Stimulated activated CD8-positive, alpha-beta memory T cell treated with anti-CD3 and anti-CD28 coated beads, Interleukin-4, amount 100 ng/mL, for 4 hours (primary cell): ENCODE measurements at places on chromosomes 5 and 9.

- no peak for DNase-seq
Observed at GRCh38 chr9:28260330-28260729, 687.0 kb upstream of the C9orf72 start.

DNA sequence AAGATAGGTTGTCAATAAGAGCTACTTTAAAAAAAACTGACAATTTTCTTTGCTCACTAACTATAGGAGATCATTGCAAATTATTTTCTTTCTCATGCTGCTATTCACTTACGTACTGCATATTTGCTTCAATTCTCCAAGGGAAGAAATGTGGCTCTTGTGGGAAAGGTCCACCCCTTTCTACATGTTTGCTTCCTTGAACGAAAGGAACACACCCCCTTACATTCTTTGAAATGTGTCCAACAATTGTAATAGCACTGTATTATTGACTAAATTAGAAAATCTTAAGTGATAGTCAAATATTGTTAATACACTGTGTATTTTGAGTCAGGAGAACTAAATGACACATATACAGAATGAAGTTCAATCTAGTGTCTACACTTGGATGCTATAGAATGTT lies 5.2 kb downstream of the MEF2C start:
- DNase-seq = no peak

DNA sequence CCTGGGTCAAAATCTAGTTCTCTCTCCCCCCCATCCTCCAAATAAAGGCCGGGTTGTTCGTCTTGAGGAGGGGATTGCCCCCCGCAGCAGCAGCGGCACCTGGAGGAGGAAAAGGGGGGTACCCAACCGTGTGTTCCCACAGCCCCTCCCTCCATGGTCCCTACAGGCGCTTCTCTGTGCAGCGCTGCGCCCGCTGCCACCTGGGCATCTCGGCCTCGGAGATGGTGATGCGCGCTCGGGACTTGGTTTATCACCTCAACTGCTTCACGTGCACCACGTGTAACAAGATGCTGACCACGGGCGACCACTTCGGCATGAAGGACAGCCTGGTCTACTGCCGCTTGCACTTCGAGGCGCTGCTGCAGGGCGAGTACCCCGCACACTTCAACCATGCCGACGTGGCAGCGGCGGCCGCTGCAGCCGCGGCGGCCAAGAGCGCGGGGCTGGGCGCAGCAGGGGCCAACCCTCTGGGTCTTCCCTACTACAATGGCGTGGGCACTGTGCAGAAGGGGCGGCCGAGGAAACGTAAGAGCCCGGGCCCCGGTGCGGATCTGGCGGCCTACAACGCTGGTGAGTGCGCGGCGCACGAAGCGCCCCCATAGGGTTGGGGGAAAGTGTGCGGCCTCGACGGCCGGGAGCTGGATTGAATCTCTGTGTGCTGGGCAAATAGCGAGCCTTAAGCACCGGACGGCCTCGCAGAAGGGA lies 3.5 kb downstream of the LHX2 start:
- DNase-seq = no peak

- no peak for DNase-seq
Observed at GRCh38 chr5:6859951-6860638, 146.9 kb downstream of the TENT4A start.

DNA sequence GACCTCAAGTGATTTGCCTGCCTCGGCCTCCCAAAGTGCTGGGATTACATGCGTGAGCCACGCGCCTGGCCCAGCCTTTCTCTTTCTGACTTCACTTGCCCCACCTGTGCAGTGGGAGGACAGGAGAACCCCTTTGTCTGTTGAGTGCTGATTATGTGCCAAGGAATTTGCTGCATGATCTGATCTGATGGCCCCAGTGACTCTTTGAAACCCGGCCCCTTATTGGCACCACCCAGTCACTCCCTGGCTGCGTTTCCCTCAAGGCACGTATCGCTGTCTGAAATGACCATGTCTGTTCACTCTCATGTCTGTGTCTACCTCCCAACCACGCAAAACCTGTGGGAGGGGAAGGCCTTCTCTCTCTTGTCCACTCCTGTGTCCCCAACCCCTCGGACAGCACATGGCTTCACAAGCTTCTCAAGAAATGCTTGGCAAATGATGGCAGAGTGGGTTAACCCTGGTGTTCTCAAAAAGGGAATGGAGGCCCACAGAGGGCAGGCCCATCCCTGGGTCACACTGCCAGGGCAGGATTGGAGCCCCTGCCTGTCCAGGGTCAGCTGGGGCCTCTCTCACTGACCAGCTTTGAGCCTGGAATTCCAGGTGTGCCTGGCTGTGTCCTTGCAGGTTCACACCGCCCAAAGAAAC lies 21.9 kb downstream of the NEK6 start:
- no peak for DNase-seq

DNA sequence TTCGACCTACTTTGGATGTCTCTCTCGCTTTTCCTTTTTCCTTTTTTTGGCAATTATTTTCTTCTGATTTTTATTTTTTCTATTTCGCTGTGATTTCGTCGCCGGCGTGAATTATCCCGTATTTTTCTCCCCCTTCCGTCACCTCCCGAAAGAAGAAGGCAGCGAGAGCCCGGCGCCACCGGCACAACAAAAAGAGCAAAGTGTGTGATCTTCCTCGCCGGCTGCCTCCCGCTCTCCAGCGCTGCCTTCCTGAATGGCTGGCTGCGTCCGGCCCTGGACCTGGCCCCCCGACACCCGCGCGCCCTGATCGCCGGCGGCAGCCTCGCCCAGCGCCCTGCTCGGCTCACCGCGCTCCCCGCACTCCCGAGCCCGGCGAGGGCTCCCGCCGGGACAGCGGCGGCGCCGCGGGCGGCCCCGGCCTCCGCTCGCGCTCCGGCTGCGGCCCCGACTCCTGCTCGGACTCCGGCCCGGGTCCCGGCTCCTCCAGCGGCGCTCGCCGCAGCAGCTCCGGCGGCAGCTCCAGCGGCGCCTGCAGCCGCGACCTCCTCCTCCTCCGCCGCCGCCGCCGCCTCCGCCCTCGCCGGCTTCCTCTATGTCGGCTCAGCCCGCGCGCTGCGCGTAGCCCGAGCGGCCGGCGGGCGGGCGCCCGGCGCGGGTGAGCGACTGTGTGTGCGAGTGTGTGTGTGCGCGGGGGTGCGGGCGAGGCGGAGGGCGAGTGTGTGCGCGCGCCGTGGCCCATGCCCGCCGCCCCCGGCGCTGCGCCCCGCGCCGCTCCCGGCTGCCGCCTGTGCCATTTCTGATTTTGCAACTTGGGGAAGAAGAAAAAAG lies 960 bp downstream of the NR2F1 start:
- no peak for DNase-seq

GRCh38 chr5:127563136-127563535 lies 45.7 kb downstream of the PRRC1 start:
- no peak for DNase-seq

- DNase-seq = no peak
Observed at GRCh38 chr5:54311176-54311677, 854 bp upstream of the ARL15 start.

- no peak for DNase-seq
Observed at GRCh38 chr5:32805971-32806638, 95.0 kb downstream of the NPR3 start.

- no peak for DNase-seq
Observed at GRCh38 chr9:99035313-99035712, 69.6 kb upstream of the TGFBR1 start.

DNA sequence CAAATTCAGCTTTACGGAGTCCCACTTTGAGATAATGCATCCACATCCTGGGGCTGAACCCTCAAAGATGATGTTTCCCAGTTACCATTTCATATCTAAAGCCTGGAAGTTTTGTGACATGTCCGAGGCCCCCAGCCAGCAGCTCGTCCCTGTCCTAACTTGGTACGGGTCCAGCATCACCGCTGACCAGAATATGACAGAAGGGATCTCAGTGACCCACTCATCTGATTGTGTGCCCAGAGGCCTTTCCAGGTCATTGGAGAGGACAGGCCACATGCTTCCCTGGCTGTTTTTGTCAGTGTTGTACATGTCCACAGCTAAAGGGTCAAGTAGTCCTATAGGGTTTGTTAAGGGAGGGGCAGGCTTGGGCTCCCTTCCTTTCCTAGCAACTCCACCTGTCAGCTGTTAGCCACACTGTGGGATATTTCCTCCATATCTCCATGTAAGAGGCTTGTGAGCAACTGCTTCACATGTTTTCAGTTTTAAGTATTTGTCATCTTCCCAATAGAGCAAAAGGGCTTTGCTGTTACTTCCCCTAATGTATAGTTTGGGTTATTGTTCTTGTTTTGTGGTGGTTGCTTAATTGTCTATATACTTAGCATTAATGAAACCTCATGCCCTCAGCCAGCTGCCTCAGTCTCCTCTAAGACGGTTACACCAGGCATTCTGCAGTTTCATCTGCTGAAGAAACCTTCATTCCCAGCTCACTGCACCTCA lies 33.4 kb downstream of the SECISBP2 start:
- DNase-seq = no peak

- DNase-seq = no peak
Observed at GRCh38 chr5:59516161-59516560, 377.4 kb downstream of the PDE4D start.

- no peak for DNase-seq
Observed at GRCh38 chr9:87195306-87195705, 248.0 kb upstream of the GAS1 start.

- no peak for DNase-seq
Observed at GRCh38 chr9:83154087-83154736, 91.3 kb upstream of the RASEF start.

DNA sequence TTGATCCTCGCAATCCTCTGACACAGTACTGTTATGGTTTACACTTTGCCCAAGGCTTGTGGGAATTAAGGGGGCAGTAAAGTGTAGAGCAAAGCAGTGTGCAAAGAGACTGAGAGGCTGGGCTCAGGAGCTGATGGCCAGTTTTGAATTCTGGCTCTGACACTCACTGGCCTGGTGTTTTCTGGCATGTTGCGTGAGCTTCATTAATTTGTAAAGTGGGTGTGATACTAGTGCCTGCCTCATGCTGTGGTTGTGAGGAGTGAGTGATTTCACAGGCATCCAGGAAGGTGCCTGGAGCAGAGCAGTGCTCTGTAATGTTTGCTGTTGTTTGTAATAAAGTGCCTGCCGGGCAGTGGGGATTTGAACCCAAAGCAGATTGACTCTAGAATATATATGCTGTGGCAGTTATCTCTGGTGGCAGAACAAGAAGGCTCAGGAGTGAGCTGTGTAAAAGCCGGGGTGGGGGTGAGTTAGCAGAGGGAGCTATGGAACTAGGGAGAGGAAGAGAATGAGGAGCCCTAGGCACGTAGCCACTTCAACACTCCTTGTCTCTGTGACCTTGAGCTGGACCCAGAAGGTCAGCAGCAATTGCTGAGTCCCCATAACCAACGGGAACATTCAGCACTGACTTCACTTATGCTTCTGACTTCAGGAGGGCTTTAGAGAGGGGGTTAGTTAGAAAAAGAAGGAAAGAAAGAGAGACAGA lies 108.5 kb downstream of the DOCK2 start:
- no peak for DNase-seq

GRCh38 chr5:39941416-39941815 lies 516.6 kb upstream of the DAB2 start:
- no peak for DNase-seq

DNA sequence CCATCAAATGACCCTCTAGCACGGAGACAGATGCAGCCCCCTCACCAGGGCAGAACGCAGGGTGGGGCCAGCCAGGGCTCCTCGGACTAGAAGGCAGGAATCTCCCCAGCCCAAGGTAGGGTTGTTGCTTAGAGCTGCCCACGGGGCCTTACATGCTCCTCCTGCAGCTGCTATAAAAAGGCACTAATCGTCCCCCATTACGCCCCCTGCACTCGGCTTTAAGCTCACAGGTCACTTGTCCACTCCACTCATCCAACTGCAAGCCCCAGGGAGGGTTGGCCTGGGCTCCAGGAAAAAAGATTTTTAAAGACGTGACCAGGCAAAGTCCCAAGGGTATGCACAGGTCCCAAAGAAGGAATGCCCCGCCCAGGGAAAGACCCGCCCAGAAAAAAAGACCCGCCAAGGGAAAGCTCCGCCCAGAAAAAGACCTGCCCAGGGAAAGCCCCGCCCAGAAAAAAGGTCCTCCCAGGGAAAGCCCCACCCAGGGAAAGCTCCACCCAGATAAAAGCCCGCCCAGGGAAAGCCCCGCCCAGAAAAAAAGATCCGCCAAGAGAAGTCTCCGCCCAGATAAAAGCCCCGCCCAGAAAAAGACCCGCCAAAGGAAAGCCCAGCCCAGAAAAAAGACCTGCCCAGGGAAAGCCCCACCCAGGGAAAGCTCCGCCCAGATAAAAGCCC lies 11.1 kb downstream of the GRIN1 start:
- no peak for DNase-seq

DNA sequence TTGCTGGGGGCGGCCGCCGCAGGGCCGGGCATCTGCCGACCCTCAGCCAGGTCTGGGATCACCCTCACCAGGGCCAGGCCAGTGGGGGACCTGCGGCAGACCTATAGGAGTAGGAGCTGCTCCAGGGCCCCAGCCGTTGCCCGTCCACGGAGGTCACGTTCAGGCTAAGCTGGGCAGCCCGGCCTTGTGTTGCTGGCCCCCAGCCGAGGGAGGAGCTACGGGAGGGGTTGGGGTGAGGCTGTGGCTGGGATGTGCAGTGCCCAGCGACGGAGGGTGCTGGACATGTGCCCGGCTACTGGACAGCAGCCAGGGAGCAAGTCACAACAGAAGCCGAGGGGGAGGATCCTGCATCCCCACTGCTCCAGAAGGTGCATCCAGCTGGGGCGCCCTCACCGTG lies 39.6 kb upstream of the SLC6A19 start:
- DNase-seq = no peak

DNA sequence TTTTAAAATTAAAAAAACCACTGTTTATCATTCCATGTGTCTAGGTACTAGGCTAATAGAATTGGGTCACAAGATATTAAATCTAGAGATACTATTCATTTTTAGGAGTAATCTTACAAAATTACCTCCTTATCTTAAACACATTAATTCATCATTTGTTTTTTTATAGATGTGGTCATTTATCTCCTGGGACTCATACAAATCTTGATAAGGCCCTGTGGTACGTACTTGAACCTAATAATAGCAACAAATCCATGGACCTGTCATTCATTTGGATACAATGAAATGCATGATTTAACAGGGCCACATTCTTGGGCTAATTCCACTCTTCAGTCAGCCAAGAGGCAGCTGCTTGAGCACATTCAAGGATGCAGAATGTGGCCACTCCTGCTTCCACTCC lies 66.4 kb upstream of the MARCHF11 start:
- DNase-seq = no peak

- no peak for DNase-seq
Observed at GRCh38 chr5:141914199-141914743, 9.4 kb upstream of the DELE1 start.

GRCh38 chr9:127968700-127969383 lies 11.9 kb downstream of the EEIG1 start:
- no peak for DNase-seq

DNA sequence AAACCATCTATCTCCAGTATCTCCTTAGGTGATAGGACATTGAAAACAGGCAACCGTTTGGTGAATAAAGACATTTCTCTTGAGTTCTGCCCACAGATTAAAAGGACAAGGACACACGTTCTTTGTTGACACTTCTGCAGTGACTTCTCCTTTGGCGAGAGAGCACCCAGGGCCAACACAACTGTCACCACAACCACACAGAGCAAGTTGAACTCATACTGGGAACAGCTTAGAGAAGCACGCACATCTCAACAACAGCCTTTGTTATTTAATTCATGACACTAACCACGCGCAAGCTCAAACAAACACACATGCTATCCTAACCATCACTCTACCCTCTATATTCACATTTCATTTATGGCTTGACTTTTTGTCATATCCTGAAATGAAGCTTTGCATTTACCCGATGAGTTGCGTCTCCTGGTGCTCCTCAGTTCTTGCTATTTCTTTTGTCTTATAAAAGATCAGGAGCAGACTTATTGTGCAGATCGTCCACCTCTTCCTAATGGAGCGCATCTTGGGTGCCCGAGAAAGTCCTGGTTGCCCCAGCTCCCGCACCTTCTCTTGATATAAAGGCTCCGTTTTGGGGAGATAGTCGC lies 543 bp downstream of the ST8SIA4 start:
- DNase-seq = no peak
